Activated naive CD8-positive, alpha-beta T cell treated with anti-CD3 and anti-CD28 coated beads, Interleukin-2, amount 10 ng/mL, durations not matched to agents 7 days and 5 days (primary cell): ENCODE measurements at places on chromosomes 16 and 17. TPM values are rescaled to one million over a fixed set of nuclear protein-coding genes. Genes with fewer than 3 reads are reported as not detected.

- DNase-seq: no peak
Measured at GRCh38 chr16:27566417-27566816, 16.5 kb downstream of the KATNIP start.

DNA sequence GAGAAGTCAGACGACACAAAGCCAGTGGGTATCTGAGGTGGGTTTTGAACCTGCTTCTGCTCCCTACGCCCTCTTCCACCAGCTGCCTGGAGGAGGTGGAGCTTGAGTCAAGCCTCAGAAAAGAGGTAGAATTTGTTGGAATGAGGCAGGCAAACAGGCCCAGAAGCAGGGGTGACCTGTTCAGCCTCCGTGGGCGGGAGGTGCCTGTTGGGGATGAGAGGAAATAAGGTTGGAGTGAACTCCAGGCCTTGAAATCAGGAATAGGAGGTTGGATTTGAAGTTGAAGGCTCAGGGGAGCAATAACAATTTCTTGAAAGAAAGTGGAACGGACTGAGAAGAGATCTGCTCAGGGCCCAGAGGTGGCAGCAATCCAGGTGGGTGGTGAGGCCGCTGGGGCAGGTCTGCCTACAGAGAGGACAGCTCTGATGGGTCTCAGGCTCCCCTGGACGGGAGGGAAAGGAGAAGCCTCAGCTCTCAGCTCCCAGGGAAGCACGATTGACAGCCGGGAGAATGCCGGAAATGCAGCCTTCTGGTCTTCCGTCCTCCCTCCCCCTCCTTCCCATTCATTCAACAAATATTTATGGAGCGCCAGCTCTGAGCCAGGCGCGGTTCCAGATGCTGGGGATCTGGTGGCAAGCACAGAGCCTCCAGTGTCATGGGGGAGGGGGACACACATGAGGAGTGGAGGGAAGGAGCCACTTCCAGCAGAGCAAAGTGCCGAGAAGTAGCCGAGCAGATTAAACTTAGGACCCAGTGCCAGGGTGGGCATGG, 61.9 kb upstream of the CIBAR2 start:
- no peak for DNase-seq

Gene SHMT1
- 45.4 TPM for total RNA-seq

DNA sequence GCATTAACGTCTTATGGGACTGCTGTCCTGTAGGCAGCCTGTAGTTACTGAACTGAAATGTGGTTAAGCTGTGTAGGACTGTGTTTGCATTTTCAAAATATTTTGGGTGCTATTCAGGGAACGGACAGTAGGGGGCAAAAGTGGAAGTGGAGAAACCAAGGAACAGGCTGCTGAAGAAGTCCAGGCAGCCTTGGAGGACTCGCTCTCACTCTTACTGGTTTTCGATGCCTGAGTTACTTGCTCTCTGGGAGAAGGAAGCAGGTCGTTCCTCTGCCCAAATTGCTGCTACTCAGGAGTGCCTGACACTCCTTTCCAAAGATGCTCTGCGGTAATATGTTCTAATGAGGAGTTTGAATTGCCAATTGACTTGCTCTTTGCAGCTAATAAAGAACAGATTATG, 64.5 kb upstream of the RBFOX1 start:
- DNase-seq: no peak

Gene ANKRD13B
- total RNA-seq: 6.0 TPM

GRCh38 chr17:732902-733720, 715 bp downstream of the TLCD3A start:
- peak; percentile 65 for DNase-seq

DNA sequence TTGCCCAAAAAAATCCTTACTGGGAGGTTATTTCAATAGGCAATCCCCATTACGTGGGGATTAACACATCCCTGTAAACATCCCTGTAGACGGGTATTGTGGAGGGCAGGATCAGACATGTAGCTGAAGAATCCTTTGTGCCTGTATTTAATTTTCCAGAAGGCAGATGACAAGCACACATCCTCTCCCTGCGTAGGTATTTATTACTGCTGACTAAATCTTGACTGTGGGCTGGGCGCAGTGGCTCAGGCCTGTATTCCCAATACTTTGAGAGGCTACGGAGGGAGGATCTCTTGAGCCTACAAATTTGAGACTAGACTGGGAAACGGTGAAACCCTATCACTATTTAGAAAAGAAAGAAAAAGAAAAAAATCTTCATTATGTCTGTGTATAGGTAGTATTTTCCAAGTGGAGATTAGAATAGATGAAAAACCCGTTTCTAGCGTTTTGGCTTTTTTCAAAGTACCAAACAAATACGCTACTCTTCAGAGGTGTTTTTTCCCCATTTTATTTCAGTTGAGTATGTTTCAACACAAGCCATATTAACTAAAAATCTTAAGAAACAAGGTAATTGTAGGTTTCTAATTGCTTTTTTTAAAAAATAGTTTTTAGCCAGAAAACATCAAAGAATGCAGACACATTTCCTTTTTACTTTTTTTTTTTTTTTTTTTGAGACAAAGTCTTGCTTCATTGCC, 1.5 kb upstream of the MARF1 start:
- DNase-seq: no peak

GRCh38 chr16:58062821-58063220, 37.3 kb downstream of the MMP15 start:
- no peak for DNase-seq

Gene TP53TG3C
- total RNA-seq: not detected

- DNase-seq: no peak
Measured at GRCh38 chr17:5444209-5444608, 5.3 kb upstream of the C1QBP start.

DNA sequence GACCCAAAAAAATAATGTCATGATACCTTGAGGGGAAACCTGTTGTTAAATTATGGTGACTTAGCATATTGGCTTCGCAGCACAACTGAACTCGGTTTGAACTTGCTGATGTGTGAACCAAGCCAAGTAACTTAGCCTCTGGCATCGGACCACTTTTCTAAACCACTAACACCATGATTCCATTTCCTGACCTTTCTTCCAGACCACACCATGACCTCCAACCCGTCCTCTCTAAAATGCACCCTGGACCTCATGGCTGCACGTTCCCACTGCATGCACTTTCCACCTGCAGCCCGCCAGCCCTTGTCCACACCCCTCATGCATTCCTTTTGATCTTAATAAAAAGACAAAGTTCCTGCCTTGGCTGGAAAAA, 29.3 kb downstream of the DYNLRB2 start:
- DNase-seq: no peak

GRCh38 chr17:62625870-62626200, 1.6 kb upstream of the MRC2 start:
- no peak for DNase-seq

Gene C17orf58
- total RNA-seq: 3.8 TPM

Gene C1QTNF8
- not detected for total RNA-seq

Gene INCA1
- total RNA-seq: 0.54 TPM
